Motor neuron (in vitro differentiated cells): ENCODE measurements at places on chromosomes 11 and 22. TPM values are rescaled to one million over a fixed set of nuclear protein-coding genes. Genes with fewer than 3 reads are reported as not detected.

MFRP gene
- total RNA-seq = 0.05 and 0.06 TPM in 2 replicates

TMEM109 gene
- total RNA-seq = 19.9 and 21.6 TPM in 2 replicates

SOX10 gene
- 1.3 and 1.5 TPM in 2 replicates for total RNA-seq

TSG101 gene
- total RNA-seq = 88.2 and 97.7 TPM in 2 replicates

OR56A1 gene
- 0.15 TPM in 1 of 2 replicates, not detected in the other for total RNA-seq

RRP8 gene
- total RNA-seq = 20.8 and 21.7 TPM in 2 replicates

KCNK7 gene
- 1.9 TPM in 1 of 2 replicates, not detected in the other for total RNA-seq

YPEL1 gene
- total RNA-seq = 1.4 and 1.5 TPM in 2 replicates

OR10A2 gene
- total RNA-seq = 0.13 and 0.14 TPM in 2 replicates

GSTT2B gene
- total RNA-seq = 0.39 TPM in 1 of 2 replicates, not detected in the other
